ENCODE measurements at places on chromosomes 2 and 18.
A peak's percentile ranks its signal among the peaks of the same experiment; 100 is the strongest.

- no peak for DNase-seq
These were observed 58.1 kb downstream of the ST3GAL5 start for GRCh38 chr2:85830645-85831044.

- no peak for DNase-seq
These were observed 191.9 kb upstream of the SMAD2 start for GRCh38 chr18:48122376-48122775.

- no peak for DNase-seq
These were observed 432.4 kb upstream of the MYT1L start for GRCh38 chr2:2763351-2764000.

DNA sequence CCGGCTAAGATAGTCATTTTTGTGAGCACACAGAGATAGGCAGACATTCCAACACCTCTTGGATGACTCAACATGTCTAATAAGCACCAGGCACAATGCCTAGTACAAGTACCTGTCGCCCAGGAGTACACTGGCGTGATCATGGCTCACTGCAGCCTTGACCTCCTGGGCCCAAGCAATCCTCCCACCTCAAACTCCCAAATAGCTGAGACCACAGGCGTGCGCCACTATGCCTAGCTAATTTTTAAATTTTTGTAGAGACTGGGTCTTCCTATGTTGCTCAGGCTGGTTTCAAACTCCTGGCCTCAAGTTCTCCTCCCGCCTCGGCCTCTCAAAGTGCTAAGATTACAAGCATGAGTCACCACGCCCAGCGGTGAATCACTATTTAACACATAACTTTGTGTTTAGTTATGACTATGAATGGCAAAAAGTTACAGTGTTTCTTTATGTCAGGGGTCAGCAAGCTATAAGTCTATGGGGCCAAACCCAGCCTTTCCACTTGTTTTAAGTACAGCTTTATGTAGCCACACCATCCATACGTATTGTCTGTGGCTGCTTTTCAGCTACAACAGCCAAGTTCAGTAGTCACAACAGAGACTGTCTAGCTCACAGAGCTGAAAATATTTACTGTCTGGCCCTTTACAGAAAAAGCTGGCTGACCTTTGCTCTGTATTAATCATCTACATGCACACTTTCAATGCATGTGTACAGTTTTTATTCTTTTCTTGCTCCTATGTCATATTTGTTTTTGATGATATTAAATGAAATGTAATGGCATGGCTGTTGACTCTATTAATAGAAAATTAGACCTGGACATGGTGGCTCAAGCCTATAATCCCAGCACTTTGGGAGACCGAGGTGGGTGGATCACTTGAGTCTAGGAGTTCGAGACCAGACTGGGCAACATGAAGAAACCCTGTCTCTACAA, 18.7 kb downstream of the ORC2 start:
- DNase-seq, result no peak

GRCh38 chr2:3432067-3432466, 52.6 kb downstream of the TRAPPC12 start:
- no peak for DNase-seq

DNA sequence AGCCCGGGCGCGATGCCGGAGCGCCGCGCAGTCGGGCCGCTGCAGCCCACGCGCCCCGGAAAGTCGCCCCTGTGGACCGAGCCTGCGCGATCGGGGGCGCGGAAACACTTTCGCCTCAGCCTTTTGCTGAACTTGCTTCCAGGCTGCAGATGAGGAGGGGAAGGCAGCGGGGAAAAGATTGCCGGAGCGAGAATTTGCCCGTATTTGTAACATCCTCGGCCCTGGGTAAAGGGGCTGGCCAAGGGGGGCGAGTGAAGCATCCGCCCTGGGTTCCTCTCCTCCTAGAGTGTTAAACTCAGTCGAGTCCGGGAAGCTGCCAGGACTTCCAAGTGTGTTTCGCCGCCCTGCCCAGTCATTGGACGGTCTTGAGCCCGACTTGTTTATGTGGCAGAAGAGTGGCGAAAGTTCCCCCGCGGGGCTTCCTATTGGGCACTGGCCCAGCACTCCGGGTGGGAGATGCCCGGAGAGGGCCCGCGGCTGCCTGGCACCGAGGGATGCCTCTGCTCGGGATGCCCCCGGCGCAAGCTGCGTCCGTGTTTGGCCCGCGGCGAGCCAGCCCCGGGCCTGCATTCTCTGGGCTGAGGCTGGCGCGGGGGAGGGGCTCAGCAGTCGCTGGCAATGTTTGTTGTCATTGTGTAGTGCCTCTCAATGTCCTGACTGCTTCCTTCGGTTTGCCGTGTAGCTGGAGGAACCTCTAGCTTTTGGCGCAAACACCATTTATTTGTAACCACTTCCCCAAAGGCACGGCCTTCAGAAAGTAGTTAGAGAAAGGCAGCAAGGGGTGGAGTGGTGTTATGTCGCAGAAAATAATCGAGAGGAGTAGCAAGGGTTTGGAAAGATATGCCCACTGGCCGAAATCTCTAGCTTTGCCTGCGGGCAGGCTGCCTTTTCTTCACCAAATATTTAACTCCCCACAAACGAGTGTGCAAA, 1.1 kb downstream of the CYBRD1 start:
- peak; percentile 96 for DNase-seq

DNA sequence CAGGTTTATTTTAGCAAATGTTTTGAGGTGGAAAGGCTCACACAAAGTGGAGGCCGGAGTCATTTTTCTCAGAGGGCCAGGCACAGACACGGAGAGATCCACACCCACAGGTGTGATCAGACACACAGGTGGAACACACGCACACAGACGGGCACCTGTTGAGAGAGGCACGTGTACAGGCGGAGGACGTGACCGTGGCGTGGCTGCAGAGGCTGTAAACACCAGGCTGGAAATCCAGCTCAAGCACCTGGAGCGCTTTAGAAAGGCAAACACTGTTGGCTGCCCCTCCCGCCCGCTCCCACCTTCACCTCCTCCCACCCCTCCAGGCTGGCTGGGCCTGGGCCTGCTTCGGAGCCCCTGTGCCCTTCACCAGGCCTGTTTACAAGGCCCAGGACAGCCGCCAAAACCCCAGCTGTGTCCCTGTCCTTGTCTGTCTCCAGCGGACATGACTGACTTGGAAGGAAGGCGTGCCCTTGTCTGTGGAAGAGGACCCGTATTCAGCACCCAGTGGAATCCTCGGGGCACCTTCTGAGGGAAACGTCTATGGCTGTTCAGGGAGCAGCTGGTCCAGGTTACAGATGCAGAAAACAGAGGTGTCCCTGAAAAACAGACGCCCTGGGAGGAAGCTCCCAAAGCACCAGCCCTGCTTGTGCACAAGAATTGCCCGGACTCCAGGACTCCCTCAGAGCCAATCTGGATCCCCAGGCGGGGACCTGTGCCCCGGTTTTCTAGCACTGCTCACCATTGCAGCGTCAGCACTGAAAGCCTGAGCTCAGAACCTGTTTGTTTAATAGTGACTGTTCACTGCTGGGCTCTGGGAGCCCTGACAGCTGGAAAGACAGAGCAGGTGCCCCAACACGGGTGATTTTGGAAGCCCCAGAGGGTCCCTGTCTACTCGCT, 134.3 kb upstream of the HAAO start:
- DNase-seq, result no peak

DNA sequence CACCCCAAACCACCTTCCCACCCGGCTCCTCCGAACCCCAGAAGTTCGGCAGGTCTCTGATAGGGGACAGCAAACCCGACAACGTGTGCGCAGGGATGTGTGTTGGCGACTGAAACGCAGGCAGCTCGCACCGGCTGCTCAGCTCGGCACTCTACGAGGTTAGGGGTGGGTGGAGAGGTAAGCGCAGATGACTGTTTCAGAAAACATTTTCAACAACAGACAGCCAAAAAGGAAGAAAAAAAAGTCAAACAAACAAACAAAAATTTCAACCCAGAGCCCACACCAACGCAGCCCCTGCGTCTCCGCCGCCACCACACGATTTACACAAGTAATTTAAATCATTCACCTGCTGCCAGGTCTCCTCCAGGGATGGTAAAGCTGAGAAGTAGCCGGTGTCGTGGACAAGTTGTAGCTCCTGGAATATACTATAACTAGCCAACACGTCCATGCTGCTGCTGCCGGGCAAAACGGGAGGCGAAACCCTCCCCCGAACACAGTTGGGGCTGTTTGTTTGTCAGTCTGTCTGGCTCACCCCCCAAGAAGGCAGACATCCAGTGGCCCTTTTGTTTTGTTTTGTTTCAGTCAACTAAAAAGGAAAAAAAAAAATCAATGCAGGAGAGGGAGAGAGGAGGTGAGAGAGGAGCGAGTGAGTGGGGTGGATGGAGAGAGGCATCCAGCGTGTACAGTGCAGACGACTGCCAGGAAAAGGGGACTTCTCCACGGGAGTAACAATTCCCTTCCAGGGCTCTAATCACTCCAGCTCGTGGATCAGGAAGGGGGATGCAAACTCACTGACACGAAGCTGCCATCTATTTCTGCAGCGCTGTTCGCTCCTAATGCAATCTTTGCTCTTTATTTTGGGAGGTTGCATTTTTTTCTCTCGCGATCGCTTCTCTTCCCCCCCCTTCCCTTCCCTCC, at the start of gene KLF7:
Gene KLF7, minus strand, starts transcription at position 828 of the 918 bp plus-strand sequence. Its CDS starts 380 bp downstream, at position 448.
- DNase-seq, result peak; percentile 69

DNA sequence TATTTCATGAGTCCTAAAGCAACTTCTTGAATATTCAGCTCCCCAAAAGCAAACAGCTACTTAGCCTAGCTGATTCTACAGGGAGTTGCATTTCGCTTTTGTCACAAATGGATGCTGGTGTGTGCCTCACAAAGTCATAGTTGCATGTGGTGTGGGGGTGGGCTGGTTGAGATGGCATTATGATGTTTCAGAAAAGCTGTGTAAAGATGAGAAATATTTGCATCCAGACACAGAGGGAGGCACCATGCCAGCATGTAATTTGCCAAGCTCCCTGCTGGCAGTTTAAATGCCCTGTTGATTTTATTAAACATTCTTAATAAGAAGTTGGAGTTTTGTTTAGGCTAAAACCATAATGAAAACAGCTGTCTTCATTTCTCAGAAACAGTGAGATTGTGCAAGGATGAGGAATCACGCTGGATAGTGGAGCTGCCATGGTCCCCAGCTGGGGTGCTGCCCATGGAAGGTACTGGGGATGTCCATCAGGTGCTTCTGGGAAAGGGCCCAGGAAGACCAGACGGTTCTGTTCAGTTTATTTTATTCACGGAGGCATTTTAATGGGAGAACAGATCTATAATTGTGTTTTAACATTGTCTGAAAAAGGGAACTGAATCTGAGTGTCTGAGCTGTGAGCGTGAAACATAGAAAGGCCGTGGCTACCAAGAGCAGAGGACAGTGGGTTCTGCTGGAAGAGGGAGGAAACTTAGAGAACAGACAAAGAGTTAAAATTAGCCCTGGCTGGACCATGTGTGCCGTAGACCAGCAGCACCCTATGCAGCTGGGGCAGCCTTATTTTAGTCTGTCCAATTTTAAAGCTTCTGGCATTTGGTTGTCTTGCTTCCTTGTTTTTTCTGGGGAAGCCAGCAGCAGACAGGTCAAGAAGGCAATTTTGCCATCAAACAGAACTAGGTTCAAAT, 177.1 kb downstream of the FAM210A start:
- no peak for DNase-seq

DNA sequence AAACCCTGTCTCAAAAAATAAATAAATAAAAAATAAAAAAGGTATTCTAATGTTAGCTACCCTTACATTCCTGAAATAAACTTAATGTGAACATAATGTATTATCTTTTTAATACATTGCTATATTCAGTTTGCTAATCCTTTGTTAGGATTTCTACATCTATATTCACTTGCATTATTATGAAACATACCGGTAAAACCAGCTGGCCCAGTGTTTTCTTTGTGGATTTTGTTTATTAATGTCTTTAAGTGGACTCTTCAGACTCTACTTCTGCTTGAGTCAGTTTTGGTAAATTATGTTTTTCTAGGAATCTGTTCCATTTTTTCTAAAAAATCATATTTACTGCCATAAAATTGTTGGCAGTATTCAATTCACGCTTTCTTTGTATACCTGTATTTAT, 34.5 kb downstream of the PTPN2 start:
- no peak for DNase-seq

GRCh38 chr2:31243053-31243452, 9.1 kb downstream of the EHD3 start:
- no peak for DNase-seq

- DNase-seq, result no peak
These were observed 309.7 kb downstream of the PLCL1 start for GRCh38 chr2:198114064-198114463.

- no peak for DNase-seq
These were observed 1957.7 kb upstream of the CELF4 start for GRCh38 chr18:39523281-39523680.

GRCh38 chr18:75154259-75154658, 54.7 kb downstream of the PTGR3 start:
- DNase-seq, result no peak

GRCh38 chr2:20052861-20053281, 1.4 kb upstream of the LAPTM4A start:
- no peak for DNase-seq

DNA sequence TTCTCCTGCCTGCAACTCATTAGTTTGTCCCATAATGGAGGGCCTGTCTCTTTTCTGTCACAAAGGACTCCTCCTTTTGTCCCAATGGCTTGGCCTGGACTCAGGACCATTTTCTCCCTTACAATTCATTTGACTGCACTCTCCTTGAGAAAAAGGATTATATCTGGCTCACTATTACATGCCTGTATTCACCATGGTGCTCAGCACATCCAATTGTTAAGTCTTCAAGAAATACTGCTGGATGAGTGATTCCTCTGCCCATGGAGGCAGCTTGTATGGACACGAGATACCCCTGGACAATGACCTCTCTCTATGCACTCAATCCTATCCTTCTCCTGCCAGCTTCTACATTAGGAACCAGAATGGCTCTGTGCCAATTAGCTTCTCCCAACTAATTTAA, 47.0 kb downstream of the CHST9 start:
- no peak for DNase-seq

GRCh38 chr2:233850745-233851144, 3.6 kb downstream of the HJURP start:
- DNase-seq, result no peak

DNA sequence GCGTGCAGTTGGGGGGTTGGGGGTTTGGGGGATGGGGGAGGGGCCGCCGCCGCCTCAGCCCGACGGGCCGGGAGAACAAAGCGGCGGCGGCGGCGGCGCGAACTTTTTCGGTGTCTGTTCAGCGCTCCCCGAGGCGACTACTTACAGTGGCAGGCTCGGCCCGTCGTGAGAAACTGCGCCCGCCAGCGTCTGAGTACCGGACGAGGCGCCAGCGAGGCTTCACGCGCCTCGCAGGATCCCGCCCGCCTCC, 172 bp downstream of the PRKD3 start:
- DNase-seq, result no peak

DNA sequence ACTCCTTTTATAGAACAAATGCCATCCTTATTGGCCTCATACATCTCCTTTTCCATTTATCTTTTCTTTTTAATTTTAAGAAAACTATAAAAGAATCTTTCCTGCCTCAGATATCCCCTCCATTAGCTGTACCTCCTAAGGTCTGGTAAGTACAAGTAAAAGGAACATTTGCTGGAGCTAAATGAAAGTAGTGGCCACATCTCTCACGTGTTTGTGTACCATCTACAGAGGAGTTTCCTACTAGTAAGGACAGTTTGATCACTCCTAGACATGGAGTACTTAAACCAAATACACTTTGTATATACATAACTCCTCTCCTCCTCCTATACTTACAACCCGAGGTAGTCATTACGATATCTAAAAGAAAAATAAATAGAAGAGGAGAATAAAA, 504.8 kb downstream of the LRRTM4 start:
- DNase-seq, result no peak

- no peak for DNase-seq
These were observed 101.3 kb upstream of the NDUFV2 start for GRCh38 chr18:9001209-9001608.

GRCh38 chr2:182444170-182444569, 17.3 kb upstream of the PDE1A start:
- no peak for DNase-seq

GRCh38 chr2:176001916-176002687, at the start of gene LNPK:
LNPK (minus strand) TSS chr2:176002267; CDS start chr2:175995584, 6,683 bp downstream.
- peak; percentile 93 for DNase-seq

- no peak for DNase-seq
These were observed 106.4 kb downstream of the GATA6 start for GRCh38 chr18:22275706-22276333.
